ENCODE measurements at places on chromosomes 1 and 21.

DNA sequence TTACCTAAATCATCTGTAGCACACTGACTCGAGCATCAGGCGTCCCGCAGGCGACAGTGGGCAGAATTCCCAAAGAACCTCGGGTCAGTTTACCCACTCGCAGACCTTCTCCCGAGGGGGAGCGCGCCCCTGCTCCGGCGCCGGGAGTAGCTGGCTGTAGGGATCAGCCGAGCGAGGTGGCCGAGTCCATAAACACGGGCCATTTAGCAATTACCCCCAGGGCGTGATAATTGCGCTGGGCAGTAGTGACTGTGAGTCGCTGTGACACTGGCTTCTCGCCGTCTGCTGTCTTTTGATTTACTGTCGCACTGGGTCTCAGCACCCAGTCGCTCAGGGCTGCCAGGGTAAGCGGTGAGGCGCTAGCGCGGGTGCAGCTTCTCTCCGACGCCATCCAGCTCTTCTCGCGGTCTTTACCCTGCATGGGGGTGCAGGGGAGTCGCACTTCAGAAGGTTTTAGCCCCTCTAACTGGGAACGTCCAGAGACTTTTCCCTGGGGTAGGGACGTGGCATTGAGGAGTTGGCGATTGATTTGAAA, 16.2 kb downstream of the HLX start:
- DNase-seq, result no peak

- DNase-seq, result no peak
These were observed 88.8 kb upstream of the IPO9 start for GRCh38 chr1:201740086-201740541.

DNA sequence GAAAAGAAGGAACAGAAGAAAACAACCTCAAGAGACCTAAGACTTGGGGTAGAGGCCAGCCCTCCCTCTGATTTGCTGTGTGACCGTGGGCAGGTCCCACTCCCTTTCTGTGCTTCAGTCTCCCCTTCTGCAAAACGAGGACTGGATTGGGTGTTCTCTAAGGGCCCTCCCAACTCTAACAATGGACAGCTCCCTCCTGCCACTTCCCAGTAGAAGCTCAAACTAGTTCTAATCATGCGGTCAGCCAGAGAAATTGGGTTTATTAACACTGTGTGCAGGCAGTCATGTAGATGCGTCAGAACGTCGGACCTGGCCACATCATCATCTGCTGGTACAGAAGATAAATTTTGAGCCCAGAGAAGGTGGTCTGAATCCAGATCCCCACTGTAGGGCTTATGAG, 1.6 kb upstream of the PADI4 start:
- no peak for DNase-seq

DNA sequence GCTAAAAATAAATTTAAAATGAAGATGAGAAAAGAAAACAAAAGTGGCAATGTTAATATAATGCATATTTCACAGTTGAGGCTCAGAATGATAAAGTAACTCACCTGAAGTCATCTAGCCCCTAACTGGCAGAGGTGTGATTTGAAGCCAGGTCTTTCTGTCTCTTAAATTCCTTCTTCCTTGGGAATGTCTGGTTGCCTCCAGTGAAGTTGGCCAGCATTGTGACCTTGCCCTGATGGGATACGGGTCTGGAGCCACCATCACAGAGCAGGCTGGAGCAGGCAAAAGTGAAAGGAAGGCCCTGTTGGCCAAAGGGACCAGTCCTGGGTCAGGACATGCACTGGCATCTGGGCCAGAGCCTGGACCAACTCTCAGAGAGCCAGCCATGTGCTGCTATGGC, 111.7 kb downstream of the EPHB2 start:
- no peak for DNase-seq

All from brain pericyte (primary cell).